Activated CD4-positive, alpha-beta T cell treated with anti-CD3 and anti-CD28 coated beads for 36 hours (primary cell): ENCODE measurements at places on chromosomes 5 and 9. TPM values are rescaled to one million over a fixed set of nuclear protein-coding genes. Genes with fewer than 3 reads are reported as not detected.
A peak's percentile ranks its signal among the peaks of the same experiment; 100 is the strongest.

C9orf50 gene
- not detected for total RNA-seq

PCDHGB2 gene
- 0.18 TPM for total RNA-seq

SLC6A19 gene
- not detected for total RNA-seq

COL15A1 gene
- not detected for total RNA-seq

FOXD4L4 gene
- total RNA-seq = 0.11 TPM

NPM1 gene
- 3,156 TPM for total RNA-seq

ADAM19 gene
- 63.6 TPM for total RNA-seq

FLT4 gene
- total RNA-seq = 0.75 TPM

DNA sequence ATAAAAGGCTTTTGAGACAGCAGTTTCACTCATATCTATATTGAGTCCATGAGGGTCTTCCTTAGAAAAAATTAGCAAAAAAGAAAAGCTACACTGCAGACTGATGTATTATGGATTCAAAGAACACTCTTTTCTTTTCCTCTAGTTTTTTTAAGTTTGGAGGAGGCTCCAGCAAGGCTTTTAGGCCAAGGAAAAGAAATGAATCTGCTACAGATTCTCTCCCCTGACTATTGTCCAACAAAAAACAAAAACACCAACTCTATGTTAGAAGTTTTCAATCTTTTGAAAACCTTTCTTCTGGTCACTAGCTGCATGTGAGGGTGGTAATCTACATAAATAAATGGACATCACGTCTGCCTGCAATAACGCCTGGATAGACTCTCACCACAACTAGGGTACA, 310.4 kb downstream of the ARL15 start:
- no peaks in the 10 kb centered on the region for H3K27me3 ChIP-seq
- H3K4me1 ChIP-seq = no peaks in the 10 kb centered on the region
- peaks cover 11% of the 10 kb centered on the region for H3K36me3 ChIP-seq
- no peak overlapping the region for H3K4me3 ChIP-seq
- DNase-seq = no peak

GRCh38 chr5:170638454-170639220, 134.8 kb downstream of the KCNIP1 start:
- H3K36me3 ChIP-seq = no peaks in the 10 kb centered on the region
- no peak overlapping the region for H3K27ac ChIP-seq
- no peak overlapping the region for H3K4me3 ChIP-seq
- peak; percentile 84 for DNase-seq

DNA sequence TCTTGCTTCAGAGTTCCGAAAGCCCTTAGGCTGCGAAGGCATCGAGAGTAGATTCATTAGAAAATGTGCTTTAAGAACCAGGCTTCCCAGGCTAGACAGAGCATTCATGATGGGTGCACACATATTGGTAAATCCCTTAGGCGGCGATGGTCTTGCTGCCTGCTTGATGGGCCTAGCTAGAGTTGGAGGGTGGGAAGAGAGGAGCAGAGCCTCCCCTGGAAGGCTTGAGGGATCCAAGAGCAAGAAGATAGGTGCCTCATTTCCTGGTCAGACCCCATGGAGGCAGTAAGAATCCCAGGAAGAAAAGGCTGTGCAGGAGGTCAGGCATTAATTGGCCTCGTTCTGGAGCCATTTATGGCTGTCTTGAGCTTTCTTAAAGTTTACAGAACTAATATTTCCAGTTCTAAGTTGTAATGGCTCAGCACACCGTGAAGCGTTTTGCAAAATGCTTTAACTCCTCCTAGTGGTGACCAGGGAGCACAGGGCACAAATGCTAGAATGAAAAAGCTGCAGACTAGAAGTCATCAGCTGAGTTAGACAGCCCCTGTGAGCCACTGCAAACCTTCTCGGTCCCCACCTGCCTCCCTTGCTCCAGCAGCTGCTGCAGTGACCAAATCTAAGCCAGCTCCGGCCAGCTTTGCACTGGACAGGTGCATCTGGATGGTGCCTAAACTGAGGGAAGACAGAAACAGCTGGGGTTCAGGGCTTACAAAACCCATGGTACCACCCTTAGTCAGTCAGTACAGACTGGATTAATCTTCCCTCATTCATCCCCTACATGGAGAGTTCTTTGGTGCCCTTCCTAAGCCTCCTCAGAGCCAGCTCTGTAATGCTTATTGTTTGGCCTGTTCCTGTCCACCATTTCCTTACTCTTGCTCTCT, 14.7 kb downstream of the SLC45A2 start:
- no peak overlapping the region for H3K4me3 ChIP-seq
- no peaks in the 10 kb centered on the region for H3K36me3 ChIP-seq
- H3K4me1 ChIP-seq = peaks cover 13% of the 10 kb centered on the region
- peak; percentile 16 for DNase-seq

GRCh38 chr9:77534376-77535057, 113.6 kb downstream of the GNA14 start:
- H3K4me3 ChIP-seq = no peak overlapping the region
- H3K27me3 ChIP-seq = peaks cover 7% of the 10 kb centered on the region
- no peak for DNase-seq
- H3K27ac ChIP-seq = no peak overlapping the region

DNA sequence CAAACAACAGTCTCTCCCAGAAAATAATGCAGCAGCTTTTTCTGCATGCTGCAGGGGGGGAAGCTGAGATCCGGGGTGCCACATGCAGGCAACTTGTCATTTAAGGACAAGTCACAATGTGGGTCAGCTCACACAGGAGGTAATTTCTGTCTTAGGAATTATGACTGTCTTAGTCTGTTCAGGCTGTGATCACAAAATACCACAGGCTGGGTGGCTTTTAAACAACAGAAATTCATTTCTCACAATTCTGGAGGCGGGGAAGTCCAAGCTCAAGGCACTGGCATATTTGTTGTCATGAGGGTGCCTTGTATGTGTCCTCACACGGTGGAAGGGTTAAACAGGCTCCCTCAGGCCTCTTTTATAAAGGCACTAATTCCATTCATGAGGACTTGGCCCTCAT, 127.7 kb downstream of the DIRAS2 start:
- DNase-seq = no peak
- H3K4me3 ChIP-seq = no peak overlapping the region
- H3K27me3 ChIP-seq = peaks cover 4% of the 10 kb centered on the region
- no peaks in the 10 kb centered on the region for H3K36me3 ChIP-seq

DNA sequence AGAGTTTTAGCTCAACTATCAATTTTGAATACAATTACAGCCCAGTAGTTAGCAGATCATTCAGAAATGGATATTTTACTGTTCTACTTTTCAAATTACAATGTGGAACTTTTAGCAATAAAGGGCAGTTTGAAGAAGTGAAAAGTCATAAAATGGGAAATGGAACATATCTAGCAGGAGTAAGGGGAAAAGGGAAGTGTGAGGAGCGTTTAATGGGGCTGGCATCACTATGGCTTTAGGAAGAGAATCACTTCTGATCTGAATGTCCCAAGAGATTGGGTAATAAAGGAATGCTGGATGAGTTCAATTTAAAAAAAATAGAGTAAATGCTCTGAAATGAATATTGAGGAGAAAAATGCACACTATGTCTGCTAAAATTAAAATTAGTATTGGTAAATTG, 77.4 kb downstream of the ATPSCKMT start:
- no peak overlapping the region for H3K4me3 ChIP-seq
- no peak overlapping the region for H3K27ac ChIP-seq
- no peaks in the 10 kb centered on the region for H3K36me3 ChIP-seq
- DNase-seq = no peak
- H3K27me3 ChIP-seq = no peaks in the 10 kb centered on the region
- no peaks in the 10 kb centered on the region for H3K4me1 ChIP-seq

DNA sequence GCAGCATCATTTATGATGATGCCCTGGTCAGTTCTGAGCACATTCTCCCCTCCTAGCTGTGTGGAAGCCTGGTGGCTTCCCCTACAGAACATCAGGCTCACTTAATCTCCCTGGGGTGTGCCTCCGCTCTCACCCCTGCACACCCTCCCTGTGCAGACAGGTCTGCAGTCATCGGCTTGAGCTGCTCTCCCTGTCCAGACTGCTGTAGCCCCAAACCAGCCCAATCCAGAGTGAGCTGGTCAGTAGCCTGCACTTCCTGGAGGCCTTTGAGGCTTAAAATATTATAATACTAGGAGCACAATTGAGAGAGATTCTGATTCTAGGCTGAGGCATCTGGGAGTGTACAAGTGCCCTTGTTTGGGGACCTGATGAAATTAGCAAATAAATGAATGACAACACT, 60.2 kb downstream of the PPARGC1B start:
- H3K4me1 ChIP-seq = no peaks in the 10 kb centered on the region
- H3K36me3 ChIP-seq = no peaks in the 10 kb centered on the region
- no peak overlapping the region for H3K27ac ChIP-seq

GRCh38 chr5:80672140-80672736, 17.5 kb upstream of the DHFR start:
- no peak overlapping the region for H3K27ac ChIP-seq
- no peak overlapping the region for H3K4me3 ChIP-seq
- no peaks in the 10 kb centered on the region for H3K4me1 ChIP-seq

GRCh38 chr5:177442066-177442826, 4.4 kb upstream of the PRR7 start:
- peaks cover 61% of the 10 kb centered on the region for H3K4me1 ChIP-seq
- H3K27ac ChIP-seq = peak overlapping the region; percentile 47
- no peak overlapping the region for H3K4me3 ChIP-seq
- peak; percentile 10 for DNase-seq

- peak overlapping the region; percentile 97 for H3K27ac ChIP-seq
- peak overlapping the region; percentile 88 for H3K4me3 ChIP-seq
- peak; percentile 64 for DNase-seq
These were observed 872 bp downstream of the TXNDC15 start for GRCh38 chr5:134874831-134875655.

GRCh38 chr9:111399772-111400563, 69.9 kb upstream of the OR2K2 start:
- DNase-seq = peak; percentile 28
- no peaks in the 10 kb centered on the region for H3K4me1 ChIP-seq
- H3K4me3 ChIP-seq = no peak overlapping the region
- H3K36me3 ChIP-seq = peaks cover 78% of the 10 kb centered on the region

DNA sequence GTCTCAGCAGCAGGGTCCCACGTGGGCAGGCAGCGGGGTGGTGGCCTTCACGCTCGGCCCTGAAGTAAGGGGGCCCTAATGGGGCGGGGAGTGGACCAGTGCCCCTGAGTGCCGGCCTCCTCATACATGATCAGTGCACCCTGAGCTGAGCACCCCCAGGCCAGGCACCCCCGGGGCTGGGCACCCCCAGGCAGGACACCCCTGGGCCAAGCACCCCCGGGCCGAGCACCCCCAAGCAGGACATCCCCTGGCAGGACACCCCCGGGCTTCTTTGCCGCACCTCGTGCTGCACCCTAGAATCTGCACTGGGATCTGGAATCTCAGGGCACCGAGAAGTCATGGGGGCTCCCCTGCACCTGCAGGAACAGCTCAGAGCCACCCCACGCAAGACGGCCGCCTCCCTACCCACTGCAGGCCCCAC, 51.4 kb downstream of the EXD3 start:
- H3K27ac ChIP-seq = no peak overlapping the region
- H3K27me3 ChIP-seq = no peaks in the 10 kb centered on the region
- H3K4me3 ChIP-seq = no peak overlapping the region
- peak; percentile 2 for DNase-seq
- no peaks in the 10 kb centered on the region for H3K4me1 ChIP-seq

DNA sequence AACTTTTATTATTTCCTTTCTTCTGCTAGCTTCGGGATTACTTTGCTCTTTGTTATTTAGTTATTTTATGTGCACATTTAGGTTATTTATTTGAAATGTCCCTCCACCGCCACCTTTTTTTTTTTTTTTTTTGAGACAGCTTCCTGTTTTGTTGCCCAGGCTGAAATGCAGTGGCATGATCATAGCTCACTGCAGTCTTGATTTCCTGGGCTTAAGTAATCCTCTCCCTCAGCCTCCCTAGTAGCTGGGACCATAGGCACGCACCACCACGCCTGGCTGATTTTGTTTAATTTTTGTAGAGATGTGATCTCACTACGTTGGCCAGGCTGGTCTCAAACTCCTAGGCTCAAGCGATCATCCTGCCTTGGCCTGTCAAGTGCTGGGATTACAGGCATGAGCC, 38.5 kb downstream of the RIC1 start:
- peaks cover 48% of the 10 kb centered on the region for H3K4me1 ChIP-seq
- no peaks in the 10 kb centered on the region for H3K27me3 ChIP-seq
- peaks cover 30% of the 10 kb centered on the region for H3K36me3 ChIP-seq
- no peak overlapping the region for H3K27ac ChIP-seq
- H3K4me3 ChIP-seq = no peak overlapping the region
- no peak for DNase-seq

DNA sequence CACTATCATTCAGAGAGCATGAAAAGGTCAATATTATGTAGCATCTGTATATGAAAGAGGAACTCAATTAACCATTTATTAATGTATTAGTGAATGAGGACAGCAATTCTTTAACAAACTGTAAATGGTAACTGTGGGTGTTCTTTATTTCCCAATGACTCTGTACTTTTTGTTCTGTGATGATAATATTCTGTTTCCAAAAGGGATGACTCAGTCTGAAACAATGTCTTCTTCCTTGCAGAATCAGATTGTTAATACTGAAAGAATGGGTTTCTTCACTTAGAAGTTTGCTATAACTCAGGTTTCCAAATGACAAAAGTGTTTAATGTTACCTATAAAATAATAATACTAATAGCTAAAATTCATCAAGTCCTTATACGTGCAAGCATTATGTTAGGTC, 1518.7 kb upstream of the WWC1 start:
- no peaks in the 10 kb centered on the region for H3K27me3 ChIP-seq
- H3K36me3 ChIP-seq = no peaks in the 10 kb centered on the region
- H3K4me3 ChIP-seq = no peak overlapping the region
- no peak overlapping the region for H3K27ac ChIP-seq
- no peaks in the 10 kb centered on the region for H3K4me1 ChIP-seq

GRCh38 chr9:18143073-18143745, 330.7 kb upstream of the ADAMTSL1 start:
- H3K4me1 ChIP-seq = no peaks in the 10 kb centered on the region
- no peak for DNase-seq
- no peak overlapping the region for H3K27ac ChIP-seq
- H3K36me3 ChIP-seq = no peaks in the 10 kb centered on the region
- H3K4me3 ChIP-seq = no peak overlapping the region

DNA sequence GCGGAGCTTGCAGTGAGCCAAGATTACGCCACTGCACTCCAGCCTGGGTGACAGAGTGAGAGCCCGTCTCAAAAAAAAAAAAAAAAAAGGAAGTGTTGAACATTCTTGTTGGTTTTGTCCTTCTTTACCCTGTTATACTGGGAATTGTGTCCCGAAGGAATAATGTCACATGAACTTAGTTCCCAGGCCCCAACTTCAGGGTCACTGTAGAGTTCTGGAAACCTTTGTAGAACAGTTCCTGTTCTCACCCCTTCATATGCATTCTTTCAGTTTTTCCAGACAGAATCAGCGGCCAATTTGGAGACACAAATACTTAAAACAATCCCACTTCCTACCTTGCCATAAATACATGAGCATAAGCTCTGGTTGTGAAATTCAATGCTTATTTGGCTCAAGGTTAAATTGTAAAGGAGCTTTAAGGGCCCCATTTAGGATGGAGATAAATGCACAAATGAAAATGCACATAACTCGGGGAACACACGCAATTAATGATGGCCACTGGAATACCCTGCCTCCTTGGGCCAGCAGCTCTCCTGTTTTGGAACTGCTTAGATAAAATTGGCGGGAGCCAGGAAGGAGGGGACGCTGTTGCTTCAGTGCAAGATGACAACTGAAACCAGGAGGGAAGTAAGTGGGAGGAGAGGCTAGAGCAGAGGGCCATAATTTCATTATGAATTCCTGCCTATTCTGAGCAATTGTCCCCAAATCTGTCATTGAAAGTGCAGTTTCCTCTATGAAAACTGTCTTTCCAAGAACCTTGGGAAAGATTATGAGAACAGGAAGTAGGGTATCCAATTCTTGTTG, 153.7 kb downstream of the FGF1 start:
- DNase-seq = no peak
- H3K27me3 ChIP-seq = no peaks in the 10 kb centered on the region
- no peak overlapping the region for H3K27ac ChIP-seq
- no peaks in the 10 kb centered on the region for H3K36me3 ChIP-seq
